ENCODE measurements at places on chromosomes 4 and X. TPM values are rescaled to one million over a fixed set of nuclear protein-coding genes. Genes with fewer than 3 reads are reported as not detected.

Gene PRKG2
- not detected for total RNA-seq

Gene XAGE1B
- total RNA-seq = not detected

Gene CCDC158
- not detected for total RNA-seq

Gene FAM13A
- total RNA-seq = 1.3 TPM

Gene HAUS7
- total RNA-seq = 21.5 TPM

Gene ACE2
- under 0.01 TPM for total RNA-seq

Gene ARHGAP6
- 0.17 TPM for total RNA-seq

Gene LANCL3
- total RNA-seq = 0.51 TPM

Gene SH3BP2
- total RNA-seq = 26.4 TPM

Gene JADE3
- total RNA-seq = 10.9 TPM

Gene GALNT7
- total RNA-seq = 53.8 TPM

Gene ESX1
- total RNA-seq = not detected

Gene PABPC4L
- 1.0 TPM for total RNA-seq

Gene LRP2BP
- total RNA-seq = 0.34 TPM

Gene AFM
- not detected for total RNA-seq

Gene TIMP1
- 102 TPM for total RNA-seq

Gene PRRG1
- total RNA-seq = 32.0 TPM

Gene TMPRSS11F
- not detected for total RNA-seq

Gene APLN
- total RNA-seq = 124 TPM

Gene DGKK
- total RNA-seq = not detected

Gene TMEM150C
- total RNA-seq = 6.0 TPM

Gene SLIT2
- 0.34 TPM for total RNA-seq

Gene TMEM187
- total RNA-seq = 6.0 TPM

Gene KCTD8
- 1.0 TPM for total RNA-seq

Gene STS
- 6.1 TPM for total RNA-seq

Gene GABRB1
- not detected for total RNA-seq

Gene TCEAL7
- 1.2 TPM for total RNA-seq

Gene HMGB2
- total RNA-seq = 215 TPM

Gene MGAT4D
- not detected for total RNA-seq

Gene PCDH19
- total RNA-seq = 0.68 TPM

Gene ITGB1BP2
- total RNA-seq = 1.3 TPM

Gene PLAC8
- total RNA-seq = 1.1 TPM

Gene LDB2
- total RNA-seq = 258 TPM

Gene DUSP21
- total RNA-seq = not detected

Gene PPEF2
- not detected for total RNA-seq

Gene TCEAL2
- not detected for total RNA-seq

Gene PRPS2
- total RNA-seq = 21.3 TPM

Gene PRKX
- total RNA-seq = 42.4 TPM

Gene LRAT
- total RNA-seq = not detected

Gene SATL1
- not detected for total RNA-seq
